ENCODE measurements at places on chromosomes 3 and 15.

- DNase-seq: peak; percentile 58
These were observed 792 bp downstream of the ATP13A3 start for GRCh38 chr3:194485881-194486539.

- no peak for DNase-seq
These were observed 102.2 kb downstream of the ABI3BP start for GRCh38 chr3:100891033-100891432.

GRCh38 chr3:86991840-86992435 lies 989 bp upstream of the VGLL3 start:
- no peak for DNase-seq

- no peak for DNase-seq
These were observed 5.0 kb upstream of the IL17RE start for GRCh38 chr3:9897408-9898372.

- DNase-seq: no peak
These were observed 53.0 kb upstream of the INO80 start for GRCh38 chr15:41169086-41169485.

DNA sequence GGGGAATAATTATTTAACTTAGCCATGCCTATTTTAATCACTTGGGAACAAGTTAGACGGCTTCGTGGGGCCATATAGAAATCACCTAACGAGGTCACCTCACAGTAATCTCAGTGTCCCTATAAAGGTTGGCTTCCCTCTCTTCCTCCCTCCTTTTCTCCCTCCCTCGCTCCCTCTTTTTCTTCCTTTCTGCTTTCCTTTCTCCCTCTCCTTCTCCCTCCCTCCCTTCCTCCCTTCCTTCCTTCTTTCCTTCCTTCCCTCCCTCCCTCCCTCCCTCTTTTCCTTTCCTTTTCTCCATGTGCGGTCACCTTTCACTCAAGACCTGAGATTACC lies 206.1 kb upstream of the DPH6 start:
- no peak for DNase-seq

DNA sequence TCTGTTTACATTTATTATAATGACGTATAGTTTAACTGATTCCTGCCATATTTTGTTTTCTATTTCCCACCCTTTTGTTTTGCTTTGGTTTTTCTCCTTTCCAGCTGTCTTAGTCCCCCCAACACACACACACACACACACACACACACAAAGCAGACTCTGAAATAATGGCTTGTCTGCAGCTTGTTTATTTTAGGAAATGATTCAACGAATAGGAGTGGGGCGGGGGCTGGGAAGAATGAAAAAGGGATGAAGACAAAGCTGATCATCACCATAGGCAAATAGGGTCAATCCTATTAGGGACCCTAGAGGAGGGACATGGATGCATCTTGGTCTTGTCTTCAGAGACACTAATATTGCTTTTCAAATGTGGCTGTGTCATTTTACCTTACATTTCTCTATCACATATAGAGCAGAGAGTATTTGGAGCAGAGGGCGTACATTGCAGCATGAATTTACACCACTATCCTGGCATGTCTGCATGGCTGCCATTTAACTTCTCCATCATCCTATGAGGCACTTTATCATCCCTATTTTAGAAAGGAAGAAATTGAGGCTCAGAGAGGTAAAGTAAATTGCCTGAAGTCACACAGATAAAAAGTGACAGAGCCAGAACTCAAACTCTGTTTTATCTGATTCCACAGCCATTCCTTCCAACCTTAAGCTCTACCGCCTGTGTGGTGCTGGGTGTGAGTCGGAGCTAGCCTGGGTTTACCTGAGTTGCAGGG lies 147.2 kb upstream of the TPM1 start:
- DNase-seq: no peak

- DNase-seq: no peak
These were observed 16.3 kb downstream of the PLXNB1 start for GRCh38 chr3:48413611-48414010.

GRCh38 chr3:132784502-132785025 lies 62.4 kb upstream of the NPHP3 start:
- DNase-seq: no peak

DNA sequence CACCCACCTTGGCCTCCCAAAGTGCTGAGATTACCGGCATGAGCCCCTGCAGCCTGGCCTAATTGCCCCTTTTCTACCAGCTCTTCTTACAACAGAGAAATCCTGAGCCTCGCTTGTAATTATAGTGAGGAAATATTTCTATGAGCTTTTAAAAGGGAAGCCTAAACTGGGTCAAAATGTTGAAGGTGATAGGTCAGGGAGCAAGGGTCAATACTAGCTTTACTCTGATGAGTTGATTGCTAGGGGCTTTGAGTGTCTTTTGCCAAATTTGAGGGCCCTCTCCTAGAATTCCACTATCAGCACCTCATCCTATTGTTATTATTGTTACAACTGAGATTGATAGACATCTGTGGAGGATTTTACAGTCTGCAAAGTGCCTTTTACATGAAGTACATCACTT lies 62.4 kb upstream of the PIAS1 start:
- DNase-seq: no peak

DNA sequence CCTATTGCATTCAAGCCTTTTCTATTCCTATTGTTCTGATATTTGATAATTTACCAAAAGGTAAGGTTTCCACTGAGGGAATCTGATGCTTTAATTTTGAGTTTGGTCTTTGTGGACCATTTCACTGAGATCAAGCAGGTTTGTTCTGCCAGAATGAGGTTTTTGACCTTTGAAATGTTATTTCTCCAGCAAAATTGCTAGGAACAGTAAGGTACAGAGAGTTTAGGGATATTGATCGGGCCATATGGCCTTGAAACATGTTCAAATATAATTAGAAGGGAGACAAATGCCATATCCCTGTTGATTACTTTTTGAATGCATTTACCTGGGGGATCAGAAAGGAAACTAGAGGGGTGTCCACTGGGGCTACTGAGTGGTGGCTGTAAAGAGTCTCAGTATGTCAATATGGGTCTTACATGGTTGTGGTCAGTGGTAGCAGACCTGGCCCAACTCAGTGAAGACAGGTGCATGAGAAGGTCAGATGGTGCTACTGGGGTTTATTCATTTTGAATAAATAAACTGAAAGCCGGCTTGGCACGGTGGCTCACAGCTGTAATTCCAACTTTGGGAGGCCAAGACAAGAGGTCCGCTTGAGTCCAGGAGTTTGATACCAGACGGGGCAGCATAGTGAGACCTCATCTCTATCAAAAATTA lies 100.2 kb downstream of the SV2B start:
- DNase-seq: no peak

- no peak for DNase-seq
These were observed 69.7 kb upstream of the SETMAR start for GRCh38 chr3:4233488-4233887.

GRCh38 chr3:107212618-107213017 lies 164.6 kb upstream of the CCDC54 start:
- DNase-seq: no peak

DNA sequence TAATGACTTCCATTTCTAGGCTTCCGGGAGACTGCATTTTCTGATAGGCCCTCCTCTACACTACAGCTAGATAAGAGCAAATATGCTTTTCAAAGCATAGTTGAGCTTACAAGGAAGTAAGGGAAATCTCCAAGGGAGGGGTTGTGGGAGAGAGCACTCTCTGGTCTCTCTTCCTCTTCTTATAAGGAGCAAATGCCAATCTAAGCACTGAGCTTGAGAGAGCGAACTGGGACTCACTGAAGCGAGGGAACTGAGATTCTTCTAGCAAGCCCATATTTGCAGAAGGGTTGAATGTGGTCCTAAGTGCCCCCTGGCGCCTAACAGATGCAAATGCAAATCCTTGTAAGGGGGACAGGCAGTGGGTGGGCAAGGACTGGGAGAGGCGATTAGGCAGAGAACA lies 164.8 kb downstream of the ERC2 start:
- peak; percentile 4 for DNase-seq

DNA sequence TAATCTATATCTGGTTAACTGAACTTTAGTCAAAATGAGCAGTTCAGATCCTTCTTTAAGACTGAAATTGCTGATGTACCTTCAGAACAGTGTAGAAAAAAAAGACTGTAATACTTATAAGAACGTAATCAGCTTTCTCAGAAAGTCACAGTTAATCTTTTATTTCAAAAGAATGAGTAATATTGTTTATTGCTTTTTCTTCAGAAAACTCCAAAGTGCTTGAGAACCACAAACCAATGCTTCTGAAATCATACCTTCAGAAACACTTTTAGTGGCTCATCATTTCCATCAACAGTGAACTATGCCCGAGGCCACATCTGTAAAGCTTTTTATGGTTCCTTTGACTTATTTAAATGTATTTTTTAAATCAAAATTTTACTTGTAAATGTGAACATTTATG lies 33.3 kb upstream of the CLASP2 start:
- DNase-seq: no peak

- no peak for DNase-seq
These were observed 128.3 kb upstream of the RGMA start for GRCh38 chr15:93217343-93217742.

- DNase-seq: no peak
These were observed 76.6 kb downstream of the CNTN3 start for GRCh38 chr3:74537857-74538256.

GRCh38 chr15:59180945-59181600 lies 25.6 kb upstream of the LDHAL6B start:
- DNase-seq: no peak

DNA sequence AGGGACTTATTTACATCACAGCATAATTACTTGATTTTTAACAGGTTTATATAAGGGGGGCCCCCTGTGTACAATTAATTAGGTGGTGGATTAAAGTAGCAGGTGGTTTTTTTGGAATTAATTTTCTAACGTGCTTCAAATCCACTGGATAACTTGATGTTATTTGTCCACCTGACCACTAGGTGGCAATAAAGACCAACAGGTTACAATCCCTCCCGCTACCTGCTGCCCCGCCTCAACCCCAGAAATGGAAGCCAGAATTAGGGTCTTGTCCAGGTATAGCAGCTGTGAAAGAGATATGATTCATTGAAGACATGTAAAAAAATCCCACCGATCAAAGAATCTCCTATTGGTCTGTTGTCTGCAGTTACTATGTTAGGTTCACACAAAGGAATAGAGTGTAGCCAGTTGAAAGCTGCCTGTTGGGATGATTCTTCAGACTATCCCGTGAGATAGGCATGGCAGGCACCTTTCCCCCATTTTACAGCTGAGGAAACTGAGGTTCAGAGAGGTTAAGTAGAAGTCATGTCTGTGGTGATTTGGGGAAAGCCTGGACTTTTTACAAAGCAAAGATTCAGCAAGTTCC lies 44.0 kb downstream of the MFSD1 start:
- no peak for DNase-seq

GRCh38 chr3:151003768-151004134 lies 31.2 kb upstream of the CLRN1 start:
- no peak for DNase-seq

DNA sequence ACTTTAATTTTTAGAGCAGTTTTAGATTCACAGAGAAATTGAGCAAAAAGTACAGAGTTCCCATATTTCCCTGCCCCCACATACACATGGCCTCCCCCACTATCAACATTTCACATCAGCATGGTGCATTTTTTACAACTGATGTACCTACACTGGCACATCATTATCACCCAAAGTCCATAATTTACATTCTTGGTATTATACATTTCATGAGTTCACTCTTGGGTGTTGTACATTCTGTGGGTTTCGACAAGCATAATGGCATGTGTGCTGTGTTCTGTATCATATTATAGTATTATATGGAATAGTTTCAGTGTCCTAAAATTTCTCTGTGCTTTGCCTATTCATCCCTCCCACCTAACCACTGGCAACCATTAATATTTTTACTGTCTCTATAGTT lies 419.8 kb upstream of the THBS1 start:
- DNase-seq: no peak

DNA sequence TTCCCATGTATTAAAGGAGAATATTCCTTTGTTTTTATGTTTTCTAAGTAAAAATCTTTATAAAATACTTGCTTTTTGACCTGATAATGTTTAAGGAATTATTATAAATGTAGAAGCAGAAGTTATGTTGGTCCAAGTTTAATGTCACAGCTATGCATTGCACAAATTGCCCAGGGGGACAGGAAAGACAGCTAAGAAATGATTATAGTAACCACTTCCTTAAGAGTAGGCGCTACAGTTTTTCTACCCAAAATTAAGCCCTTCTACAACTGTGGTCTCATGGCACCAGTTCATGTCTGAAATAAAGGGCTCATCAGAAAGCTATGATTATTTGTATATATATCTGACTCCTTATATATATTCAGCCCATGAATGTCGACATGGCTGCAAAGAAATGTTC lies 176.4 kb downstream of the GBE1 start:
- DNase-seq: no peak

DNA sequence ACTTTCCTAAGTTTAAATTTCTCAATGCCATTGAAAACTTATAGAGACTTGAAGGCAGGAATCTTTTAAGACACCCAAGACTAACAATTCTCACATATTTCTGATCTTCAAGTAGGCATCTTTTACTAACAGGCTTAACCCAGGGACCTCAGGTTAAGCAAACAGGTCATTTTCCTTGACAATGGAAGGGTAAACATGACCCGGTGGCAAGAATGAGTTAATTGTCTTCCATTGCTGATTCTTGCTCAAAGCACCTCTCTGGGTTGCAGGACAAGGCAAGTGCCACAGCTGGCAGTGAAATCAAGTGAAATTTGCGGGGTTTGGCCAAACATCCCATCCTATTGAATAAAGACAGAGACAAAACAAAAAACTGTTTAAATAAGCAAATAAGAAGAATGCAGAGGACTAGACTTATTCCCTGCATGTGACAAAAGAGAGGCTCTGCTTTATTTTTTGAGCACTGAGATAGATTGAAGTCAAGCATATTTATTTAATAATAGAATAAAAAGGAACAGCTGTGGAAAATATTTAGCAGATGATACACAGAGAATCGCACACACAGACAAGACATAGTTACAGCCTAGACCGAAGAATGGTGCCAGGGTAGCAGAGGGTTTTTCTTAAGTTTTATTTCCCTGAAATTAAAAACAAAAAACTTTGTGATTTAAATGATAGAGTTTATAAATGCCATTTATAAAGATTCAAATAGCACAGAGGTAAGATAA lies 56.0 kb upstream of the MITF start:
- no peak for DNase-seq

GRCh38 chr3:139173372-139174108 lies 128.8 kb upstream of the PRR23C start:
- DNase-seq: no peak

Data from activated T-cell treated with anti-CD3 and anti-CD28 coated beads for 48 hours (primary cell).